Left renal cortex interstitium (tissue), 4 donors: ENCODE measurements at places on chromosomes 11 and 22.

- DNase-seq, result no peak
These were observed 378.1 kb downstream of the LARGE1 start for GRCh38 chr22:33542153-33542552.

- DNase-seq, result no peak
These were observed 105.7 kb downstream of the TSPAN18 start for GRCh38 chr11:44832452-44832851.

- no peak for DNase-seq
These were observed 215.0 kb downstream of the ST3GAL4 start for GRCh38 chr11:126570489-126570888.

DNA sequence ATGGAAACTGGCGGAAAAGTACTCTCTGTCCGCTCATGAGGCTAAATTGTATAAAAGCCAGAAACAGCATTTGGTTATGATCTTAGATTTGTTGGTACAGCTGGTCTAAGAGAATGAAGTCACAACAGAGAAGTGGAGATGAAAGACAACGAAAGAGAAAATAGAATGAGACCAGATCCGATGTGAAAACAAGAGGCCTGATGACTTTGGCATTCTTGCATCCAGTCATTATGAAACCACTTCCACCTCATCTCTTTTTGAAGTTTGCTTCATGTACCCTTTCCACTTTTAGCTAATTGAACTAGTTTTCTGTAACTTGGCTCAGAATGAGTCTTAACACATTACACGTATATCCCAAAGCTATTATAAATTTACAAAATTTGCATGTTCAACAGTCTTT, 1431.7 kb downstream of the LRRC4C start:
- DNase-seq, result no peak

- DNase-seq, result no peak
These were observed 67.7 kb downstream of the TBC1D22A start for GRCh38 chr22:46829941-46830715.

- DNase-seq, result no peak
These were observed 323.3 kb upstream of the ZC3H12C start for GRCh38 chr11:109769858-109770257.

DNA sequence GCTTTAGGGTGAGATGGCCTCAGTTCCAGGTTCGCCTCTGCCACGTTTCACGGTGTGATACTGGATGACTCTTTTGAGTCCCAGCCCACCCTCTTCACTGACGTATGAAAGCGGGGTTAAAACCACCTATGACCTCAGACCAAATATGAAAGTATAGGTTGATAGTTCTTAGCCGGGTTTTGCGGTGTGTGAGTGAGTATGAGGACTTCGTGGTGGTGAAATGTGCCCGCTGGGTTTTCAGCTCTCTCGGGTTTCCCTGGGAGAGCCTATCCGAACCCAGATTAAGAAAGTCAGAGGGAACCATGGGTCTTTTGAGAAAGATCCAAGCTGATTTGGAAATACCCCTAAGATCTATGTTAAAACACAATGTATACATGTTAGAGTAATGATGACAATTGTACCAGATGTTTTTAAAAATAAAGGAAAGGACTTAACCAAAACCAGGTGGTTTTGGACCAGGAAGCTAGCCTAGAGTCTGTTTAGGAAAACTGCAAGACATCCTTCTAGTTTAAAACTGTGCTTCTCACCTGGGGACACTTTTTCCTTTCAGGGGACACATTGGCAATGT, 25.8 kb upstream of the ST3GAL4 start:
- no peak for DNase-seq

DNA sequence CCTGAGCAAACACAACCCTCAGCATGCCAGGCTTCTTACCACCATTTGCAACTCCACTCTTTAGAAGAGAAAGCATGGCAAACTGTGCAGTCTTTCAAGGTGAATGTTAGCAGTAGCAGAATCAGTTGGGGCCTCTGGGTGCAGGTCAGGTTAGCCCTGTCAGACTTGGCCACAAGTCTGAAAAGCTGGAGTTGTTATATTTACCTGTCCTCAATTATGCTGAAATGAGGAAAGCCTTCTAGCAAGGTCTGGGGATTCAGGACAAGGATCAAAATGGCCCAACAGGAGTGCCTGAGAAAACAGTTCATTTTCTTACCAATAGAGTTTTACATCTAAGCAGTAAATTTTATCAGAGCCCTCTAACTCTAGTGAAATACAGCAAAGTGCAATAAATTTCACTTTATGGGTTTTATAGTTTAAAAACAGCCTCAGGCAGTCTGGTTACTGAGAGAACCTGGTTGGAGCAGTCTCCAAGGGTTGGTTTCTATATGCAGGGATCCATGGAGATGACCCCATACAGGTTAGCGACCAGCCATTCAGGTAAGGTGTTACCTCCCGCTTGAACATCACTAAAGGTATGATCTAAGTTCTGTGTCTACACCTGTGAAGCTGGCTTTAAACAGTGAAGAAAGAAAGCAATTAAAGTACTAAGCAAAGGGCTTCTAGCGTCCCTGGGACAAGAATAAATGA, 212.5 kb upstream of the MPPED2 start:
- no peak for DNase-seq

- no peak for DNase-seq
These were observed 43.0 kb upstream of the KLHL35 start for GRCh38 chr11:75475767-75476650.

DNA sequence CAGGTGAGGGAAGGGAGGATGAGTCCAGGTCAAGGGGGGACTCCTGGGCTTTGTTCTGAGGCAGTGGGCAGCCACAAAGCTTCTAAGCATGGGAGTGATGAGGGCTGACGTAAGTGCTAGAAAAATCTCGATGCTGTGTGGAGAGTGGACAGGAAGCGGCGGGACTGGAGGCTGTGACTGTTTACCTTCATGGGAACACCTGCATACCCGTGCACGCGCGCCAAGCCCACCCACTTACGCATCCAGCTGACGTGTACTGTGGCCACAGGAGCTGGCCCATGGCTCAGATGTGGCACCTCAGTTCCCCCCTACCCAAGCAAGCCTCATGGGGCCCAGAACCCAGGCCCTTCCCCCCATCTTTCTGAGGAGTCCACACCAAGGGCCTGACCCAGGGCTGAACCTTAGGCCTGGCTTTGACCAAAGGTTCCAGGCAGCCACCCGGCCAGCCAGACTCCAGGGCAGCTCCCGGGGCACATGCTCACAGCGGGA, 14.0 kb downstream of the MYRF start:
- no peak for DNase-seq

DNA sequence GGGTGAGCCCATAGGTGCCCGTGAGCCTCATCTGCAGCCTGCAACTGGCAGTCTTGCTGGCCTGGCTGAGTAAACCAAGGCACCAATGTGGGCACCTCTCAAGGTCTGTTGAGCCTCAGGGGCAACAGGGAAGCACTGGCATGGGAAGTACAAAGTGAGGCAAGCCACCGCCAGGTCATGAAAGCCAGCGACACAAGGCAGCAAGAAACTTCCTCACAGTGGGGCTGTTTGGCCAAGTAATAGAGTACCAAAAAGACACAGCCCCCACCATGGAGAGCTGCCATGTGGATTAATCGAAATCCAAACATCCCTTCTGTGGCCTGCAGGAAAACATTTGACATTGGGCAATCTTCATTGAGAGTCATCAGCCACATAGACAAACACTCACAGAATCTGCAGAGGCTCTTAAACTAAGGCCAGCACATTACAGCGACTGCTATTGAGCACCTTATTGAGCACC, 43.6 kb upstream of the FIBIN start:
- DNase-seq, result no peak

- peak; percentile 5 for DNase-seq
These were observed 539 bp downstream of the SIRT3 start for GRCh38 chr11:235609-235996.

GRCh38 chr11:44364596-44364995, 54.7 kb upstream of the ALX4 start:
- no peak for DNase-seq

GRCh38 chr11:43922744-43923405, 19.6 kb upstream of the C11orf96 start:
- DNase-seq, result no peak

- no peak for DNase-seq
These were observed 85.0 kb upstream of the ANO1 start for GRCh38 chr11:69992943-69993694.

DNA sequence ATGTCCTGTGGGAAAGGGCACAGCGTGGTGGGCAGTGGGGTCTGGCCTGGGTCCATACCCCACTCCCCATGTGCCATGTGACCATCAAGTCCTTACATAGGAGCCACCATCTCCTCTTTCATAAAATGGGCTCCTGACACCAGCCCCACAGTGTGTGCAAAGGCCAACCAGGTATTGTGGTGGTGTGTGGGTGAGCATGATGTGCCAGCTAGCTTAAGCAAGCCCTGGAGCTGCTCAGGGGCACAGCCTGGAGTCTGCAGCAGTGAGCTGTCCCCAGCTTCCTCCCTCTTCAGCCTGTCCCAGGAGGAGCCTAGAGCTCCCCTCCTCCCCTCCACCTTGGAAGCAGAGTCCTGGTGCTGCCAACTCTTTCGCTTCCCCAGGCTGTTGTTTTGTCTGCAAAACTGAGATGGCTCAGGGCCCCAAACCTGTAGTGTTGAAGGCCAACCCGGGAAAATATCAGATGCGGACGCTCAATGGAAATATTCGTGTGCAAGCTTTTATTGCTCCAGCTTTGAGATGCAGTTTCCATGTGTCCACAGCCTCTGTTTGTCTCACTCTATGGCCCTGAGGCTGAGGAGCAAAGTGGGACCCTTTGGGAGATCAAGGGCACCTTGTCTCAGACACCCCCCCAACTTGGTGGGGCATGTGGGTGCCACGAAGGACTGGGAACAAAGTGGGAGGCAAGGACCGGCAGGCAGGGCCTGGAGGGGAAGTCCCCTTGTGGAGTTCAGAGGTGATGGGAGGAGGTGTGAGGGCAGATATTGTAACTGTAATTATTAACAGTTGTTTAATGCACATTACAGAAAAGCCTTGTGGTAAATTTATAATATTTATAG, 92.6 kb downstream of the CTTN start:
- DNase-seq, result no peak

DNA sequence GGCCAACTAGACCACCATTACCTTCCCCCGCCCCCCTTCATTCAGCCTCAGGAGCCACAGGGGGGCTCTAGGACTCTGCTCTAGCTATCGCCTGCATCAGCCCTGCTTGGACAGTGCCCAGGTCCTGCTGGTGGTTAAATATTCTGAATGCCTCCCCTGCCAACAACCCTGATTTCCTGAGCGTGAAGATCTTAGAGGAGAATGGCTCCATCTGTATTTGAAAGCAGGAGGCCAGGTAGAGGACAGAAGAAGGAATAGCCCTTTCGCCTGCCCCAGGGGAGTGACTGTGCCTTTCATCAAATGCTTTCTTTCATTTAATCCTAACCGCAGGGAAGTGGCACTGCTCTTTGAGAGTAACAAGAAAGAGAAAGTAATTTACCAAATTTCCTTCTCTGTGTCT, 69.2 kb downstream of the ISX start:
- DNase-seq, result no peak

- no peak for DNase-seq
These were observed 77.9 kb upstream of the ANO1 start for GRCh38 chr11:70000228-70000627.

DNA sequence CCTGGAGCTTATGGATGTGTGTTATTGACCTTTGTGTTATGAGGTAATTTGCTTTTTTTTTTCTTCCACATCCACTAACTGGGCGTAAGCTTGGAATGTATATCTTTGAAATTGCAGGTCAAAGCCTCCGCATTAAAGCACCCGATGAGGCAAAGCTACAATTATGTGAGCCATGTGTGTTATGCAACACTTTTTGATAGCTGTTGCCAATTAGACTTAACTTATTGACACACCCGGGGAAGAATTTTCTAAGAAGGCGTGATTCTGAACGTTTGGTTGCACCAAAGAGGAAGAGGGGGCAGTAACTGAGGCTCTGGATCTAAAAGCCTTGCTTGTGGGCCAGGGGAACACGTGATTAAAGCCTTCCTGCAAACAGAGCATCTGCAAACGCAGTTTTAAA, 610 bp upstream of the TEX12 start:
- no peak for DNase-seq

DNA sequence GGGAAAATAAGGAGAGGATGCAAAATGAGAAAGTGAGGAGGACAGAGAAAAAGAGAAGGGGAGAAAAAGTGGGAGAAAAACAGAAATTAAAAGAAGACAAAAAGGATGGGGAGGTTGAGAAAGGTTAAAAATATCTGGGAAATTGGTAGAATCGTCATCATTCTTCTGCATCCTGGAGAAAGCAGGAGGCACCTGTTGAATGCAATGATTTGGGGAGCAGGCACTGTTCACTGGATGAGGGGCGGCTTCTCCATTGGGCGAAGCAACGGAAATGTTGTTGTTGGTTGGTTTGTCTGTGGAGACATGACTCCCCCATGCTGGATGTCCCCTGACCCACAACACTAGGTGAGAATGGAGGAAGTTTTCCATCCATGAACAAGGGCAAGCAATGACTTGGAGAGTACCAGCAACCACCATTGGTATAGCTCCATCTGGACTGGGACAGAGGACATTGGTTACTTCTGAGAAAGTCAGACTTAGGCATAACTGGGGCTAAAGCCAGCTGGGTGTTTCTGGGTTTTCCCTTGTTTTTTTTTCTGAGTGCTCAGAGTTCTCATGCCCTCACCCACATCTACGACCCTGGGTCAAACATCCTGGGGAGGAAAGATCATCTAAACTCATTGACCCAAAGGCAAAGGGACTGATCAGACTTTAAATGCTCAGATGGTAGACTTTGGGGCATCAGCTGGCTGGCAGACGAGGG, 11.9 kb upstream of the CD44 start:
- DNase-seq, result no peak

- no peak for DNase-seq
These were observed 14.5 kb downstream of the USP2 start for GRCh38 chr11:119366690-119367620.
